Hematopoietic multipotent progenitor cell (in vitro differentiated cells): ENCODE measurements at places on chromosomes 2 and 18.

DNA sequence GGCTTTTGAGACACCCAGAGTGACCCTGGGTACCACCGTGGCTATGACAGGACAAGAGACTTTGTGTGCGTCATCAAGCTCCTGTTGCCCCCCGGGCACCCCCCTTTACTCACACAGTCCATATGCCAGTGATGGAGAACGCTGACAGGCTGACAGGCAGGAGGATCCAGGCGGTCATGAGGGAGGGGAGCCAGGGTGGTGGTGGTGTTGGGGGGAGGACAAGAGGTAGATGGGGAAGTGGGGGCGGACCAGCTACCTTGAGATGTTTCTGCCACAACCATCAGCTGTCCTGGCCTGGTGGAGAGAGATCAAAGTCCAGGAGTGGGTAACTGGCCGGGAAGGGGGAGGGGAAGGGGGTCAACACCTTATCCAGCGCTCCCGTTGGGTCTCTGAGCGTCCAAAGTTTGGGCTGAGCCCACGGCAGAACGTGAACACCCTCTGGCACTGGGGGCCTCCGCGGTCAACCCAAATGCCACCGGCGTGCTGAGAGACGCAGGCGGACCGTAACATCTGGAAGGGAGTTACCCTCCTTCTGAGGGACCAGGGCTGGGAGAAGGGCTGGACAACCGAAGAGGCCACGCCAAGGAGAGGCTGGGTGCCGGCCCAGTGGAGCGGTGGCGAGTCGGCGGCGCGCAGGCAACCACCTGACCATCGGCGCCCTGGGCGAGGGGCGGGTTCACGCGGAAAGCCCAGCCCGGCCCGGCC lies 575 bp downstream of the TMEM150A start:
- DNase-seq: no peak

- peak; percentile 79 for DNase-seq
Observed at GRCh38 chr2:85785027-85785822, 31.4 kb downstream of the ATOH8 start.

- DNase-seq: no peak
Observed at GRCh38 chr2:106107509-106108131, 86.5 kb downstream of the UXS1 start.

DNA sequence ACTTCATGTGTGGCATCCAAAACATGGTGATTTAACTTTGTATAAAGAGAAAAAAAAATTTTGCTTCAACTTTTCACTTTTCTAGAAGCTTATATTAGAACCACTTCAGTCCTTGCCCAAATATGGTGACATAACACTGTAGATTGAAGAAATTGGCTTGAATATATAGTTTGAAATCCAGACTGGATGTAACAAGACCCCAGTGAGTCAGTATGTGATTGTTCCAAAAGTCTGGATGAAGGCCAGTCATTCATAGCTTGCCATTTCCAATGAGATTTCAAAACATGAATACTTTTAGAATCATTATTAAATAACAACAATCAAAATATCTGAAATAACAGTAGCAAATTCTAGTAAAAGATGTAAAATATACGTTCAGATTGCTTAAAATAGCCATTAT lies 104.8 kb upstream of the FN1 start:
- DNase-seq: no peak

DNA sequence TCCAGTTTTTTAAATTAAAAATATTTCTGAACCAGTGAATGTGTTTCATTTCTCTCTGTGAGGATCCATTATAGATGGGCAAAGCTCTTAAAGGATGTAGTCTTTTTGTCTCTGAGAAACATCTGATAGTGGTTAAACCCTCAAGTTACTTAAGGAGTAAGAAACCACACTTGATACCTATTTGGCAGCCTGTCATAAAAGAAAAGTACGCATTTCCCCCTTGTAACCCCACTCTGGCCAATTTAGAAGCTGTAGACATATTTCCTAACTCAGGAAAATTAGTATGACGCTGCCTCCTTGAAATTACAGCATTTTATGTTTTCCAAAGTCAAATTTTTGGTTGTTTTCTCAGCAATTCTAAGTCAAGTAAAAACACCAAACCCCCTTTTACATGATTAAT lies 2.0 kb downstream of the STAT4 start:
- peak; percentile 10 for DNase-seq

GRCh38 chr2:12737738-12738485 lies 21.2 kb downstream of the TRIB2 start:
- no peak for DNase-seq

DNA sequence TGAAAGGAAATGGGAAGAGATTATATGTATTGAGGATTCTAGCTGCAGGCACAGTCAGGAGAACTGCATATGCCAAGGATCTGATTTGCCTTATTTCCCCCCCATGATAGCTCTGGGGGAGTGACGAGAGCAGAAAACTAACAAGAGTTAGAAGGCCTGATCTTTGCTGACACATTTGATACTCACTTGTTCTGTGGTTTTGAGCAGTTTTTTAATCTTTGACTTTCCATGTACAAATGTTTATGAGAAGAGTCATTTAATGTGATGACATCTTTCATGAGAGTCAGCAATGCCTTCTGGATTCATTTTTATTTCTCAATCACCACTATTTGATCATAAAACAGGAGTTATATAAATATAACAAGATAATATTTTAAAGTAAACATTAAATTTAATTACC lies 12.7 kb upstream of the SERPINB7 start:
- DNase-seq: no peak

GRCh38 chr2:144404586-144405314 lies 115.2 kb downstream of the ZEB2 start:
- no peak for DNase-seq
